Gastroesophageal sphincter (tissue), 4 donors: ENCODE measurements at places on chromosomes 4 and X.

DNA sequence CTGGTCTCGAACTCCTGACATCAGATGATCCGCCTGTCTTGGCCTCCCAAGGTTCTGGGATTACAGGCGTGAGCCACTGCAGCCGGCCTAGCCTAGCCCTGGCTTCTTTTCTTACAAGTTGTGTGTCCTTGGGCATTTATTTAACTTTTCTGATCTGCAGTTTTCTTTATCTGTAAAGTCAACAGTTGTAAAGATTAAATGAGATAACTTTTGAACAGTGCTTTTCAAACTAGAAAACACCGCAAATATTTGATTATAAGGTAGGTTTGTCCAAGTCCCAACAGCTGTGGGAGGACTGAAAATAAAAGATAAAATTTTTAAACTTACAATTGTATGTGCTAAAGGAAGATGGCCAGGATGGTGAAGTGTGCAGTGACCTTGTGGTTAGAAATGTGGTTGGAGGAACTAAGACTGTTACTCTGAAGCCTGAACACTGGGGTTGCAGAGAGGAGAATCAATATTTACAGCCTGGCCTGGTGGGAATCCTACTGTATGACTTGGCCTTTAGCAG, 44.8 kb downstream of the GSX2 start:
- ATAC-seq = no peak

- ATAC-seq = no peak
Measured at GRCh38 chrX:150366951-150367545, 3.9 kb downstream of the MAMLD1 start.

DNA sequence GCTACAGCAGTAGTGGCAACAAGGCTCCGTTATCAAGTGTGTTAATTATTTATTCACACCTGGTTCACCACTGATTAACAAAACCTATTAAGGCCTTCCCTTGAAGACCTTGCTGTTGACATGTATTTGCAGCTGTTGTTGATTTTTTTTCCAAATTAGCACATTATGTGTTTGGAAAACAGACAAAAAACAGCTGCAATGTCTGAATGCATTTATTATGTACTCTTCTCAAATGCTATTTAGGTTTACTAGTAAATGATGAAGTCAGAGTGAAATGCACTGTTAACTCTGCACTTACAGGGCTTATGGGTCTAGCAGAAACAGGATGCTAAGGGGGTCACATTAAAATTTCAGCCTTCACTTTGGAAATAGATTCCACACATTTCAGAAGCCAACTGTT, 99.5 kb upstream of the PCDH7 start:
- no peak for ATAC-seq

DNA sequence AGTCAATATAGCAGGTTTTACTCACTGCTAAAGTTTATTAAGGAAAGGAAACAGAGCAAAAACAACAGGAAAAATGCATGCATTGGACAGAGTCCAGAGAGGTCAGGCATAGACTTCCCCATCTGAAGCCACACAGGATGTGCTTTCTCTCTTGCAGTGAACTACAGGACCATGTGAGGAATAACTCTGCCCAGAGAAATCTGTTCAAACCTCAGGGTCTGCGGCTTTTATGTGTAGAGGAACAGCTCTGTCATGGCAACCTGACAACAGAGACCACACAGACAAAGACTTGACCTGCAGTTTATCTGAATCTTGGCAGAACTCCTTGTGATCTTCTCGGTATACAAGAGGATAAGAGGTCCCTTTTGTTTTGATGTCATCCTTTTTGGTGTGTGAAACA, 46.3 kb upstream of the LONRF3 start:
- ATAC-seq = no peak

DNA sequence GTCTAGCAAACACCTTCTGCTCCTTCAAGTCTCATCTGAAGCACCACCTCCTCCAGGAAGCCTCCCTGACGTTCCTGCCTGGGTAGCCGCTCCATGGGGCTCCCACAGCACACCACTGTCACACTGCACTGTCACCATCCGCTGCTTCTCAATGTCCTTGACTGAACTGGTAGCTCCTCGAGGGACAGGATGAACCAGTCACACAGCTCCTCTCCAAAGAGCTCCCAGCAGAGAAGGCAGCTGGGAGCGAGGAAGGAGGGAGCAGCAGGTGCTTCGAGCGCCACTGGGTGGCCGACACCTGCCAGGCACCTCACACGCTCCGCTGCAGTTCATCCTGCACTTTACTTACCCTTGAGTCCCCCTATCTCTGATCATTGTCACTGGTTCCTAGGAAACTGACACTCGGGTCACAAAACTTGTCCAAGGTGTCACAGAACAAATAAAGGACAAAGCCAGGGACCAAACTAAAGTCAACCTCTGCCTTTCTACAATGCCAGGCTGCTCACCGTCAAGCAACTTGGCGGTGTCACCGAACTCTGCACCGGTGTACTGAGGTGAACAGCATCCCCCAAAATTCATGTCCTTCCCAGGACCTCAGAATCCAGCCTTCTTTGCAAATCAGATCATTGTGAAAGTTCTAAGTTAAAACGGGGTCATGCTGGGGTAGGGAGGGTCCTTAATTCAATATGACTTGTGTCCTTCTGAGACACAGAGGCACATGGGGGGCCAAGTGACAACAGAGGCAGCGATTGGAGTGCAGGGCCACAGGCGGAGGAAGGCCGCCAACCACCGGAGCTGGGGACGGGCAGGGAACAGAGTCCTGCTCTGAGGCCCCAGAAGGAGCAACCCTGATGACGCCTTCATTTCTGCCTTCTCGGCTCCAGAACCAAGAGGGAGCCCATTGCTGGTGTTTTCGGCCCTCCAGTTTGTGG, 5.5 kb upstream of the S100P start:
- ATAC-seq = no peak

DNA sequence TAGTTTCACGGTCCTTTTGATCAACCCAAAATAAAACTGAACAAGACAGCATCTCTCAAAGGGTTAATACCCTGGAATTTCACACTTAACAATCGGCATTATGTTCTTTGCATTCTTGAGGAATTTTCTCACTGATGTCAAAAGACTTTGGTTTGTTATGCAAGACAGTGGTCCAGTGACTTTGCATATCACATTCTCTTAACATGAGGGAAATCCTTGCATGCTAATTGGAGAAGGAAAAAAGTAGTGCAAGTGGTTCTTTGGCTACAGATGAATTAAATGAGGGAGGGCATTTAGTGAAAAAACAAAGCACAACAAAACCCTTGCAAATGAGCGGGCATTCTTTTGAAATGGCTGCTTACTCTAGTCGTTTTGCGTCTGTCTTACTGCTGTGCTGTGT, 105.1 kb upstream of the LIMCH1 start:
- ATAC-seq = no peak

GRCh38 chr4:10108391-10108790, 8.2 kb downstream of the WDR1 start:
- no peak for ATAC-seq

DNA sequence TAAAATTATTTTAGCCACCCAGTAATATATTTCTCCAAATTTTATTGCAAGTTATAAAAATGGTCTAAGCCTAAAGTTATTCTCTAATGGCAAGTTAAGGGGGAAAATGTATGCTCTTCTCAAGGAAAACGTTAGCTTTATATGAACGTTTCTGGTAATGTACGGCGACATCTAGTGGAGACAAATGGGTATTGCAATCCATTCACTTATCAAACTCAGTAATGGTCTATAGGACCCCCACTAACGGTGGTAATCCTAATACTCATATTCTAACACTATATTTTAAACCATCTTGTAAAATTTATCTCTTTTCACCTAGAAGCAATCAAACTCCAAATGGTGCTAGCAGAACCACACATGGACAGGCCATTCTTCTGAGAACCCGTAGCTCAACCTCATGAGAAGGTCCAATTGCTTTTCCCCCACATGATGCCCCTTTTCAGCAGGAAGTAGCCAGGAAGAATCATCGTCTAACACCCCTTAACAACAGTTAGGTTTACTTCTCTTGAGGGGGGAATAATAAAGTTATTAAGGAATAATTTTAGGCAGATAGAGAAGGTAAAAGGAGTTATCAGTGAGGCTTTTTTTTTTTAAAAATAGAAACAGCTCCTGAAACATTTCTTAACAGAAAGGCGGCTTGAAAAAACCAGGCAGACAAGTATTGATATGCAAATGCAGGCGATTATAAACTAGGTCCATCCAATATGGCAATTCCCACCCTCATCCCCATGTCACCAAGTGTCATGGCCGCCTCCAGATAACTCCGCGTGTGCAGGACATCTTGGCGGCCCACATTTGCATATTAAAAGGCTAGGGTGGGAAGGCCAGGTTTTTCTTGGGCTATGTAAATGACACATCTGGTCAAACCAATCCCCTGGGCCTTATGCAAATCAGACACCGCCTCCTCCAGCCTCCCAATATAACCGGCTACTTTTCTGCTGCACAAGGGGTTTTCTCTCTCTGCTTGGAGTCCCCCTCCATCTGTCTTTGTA, 35.0 kb downstream of the NUDT11 start:
- ATAC-seq = no peak

DNA sequence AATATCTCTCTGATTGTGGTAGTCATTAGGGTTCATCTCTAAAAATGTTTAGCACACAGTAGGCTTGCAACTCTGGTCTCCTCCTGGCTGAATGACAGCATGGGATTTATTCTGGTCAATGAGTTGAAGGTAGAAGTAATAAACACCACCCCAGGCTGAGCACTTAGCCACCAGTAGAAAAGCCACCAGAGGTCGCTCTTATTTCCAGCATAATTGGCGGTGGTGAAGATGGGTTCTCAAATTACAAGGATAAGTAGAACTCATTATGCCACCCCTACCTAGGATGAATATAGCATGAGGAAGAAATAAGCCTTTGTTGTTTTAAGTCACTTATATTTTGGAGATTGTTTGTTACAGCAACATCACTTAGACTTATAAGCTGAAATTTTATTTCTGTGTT, 302.7 kb downstream of the GPM6A start:
- ATAC-seq = no peak

GRCh38 chr4:101037938-101038413, 309.4 kb downstream of the PPP3CA start:
- no peak for ATAC-seq

- no peak for ATAC-seq
Measured at GRCh38 chr4:63232058-63232457, 1177.2 kb downstream of the TECRL start.

- ATAC-seq = no peak
Measured at GRCh38 chr4:101833480-101833879, 43.0 kb downstream of the BANK1 start.
